ENCODE measurements at places on chromosomes 11 and 22.

DNA sequence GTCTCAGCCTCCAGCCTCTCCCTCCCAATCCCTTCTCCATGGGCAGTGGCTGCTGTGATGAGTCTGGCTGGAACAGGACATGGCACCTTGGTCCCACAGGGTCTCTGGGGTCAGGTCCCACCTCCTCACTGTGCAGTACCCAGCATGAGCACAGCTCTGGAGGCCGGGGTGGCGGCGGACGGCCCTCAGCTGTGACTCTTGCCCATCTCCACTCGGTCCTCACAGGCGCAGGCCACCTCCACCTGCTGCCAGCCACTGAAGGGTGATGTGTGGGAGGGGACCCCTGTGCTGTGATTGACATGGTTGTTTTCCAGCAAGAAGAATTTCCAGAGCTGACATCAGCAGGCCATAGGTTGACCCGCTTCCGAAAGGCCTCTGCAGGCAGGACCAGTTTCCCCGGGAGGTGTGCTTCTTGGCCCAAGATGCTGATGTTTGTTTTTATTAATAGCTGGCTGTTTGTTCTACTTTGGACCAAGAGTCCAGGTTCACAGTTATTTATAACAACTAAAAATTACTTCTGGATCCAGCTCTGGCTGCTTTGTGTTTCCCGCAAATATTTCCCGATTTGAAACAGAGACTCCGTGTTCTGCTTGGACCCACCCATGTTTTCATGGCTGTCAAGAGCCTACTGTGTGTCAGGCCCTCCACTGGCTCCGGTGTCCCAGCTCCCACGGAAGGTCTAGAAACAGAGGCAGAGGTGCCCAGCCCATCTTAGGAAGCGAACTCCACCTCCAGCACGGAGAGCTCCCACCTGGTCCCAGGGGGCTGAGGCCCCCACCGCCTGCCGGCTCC, 45.7 kb downstream of the SCUBE1 start:
- no peak for DNase-seq

GRCh38 chr11:128824191-128825049, 42.7 kb downstream of the KCNJ1 start:
- no peak for DNase-seq

GRCh38 chr11:56176318-56176717, at the start of gene OR5J2:
OR5J2 (plus strand) TSS chr11:56176618; CDS start chr11:56176618, 0 bp downstream.
- no peak for DNase-seq

DNA sequence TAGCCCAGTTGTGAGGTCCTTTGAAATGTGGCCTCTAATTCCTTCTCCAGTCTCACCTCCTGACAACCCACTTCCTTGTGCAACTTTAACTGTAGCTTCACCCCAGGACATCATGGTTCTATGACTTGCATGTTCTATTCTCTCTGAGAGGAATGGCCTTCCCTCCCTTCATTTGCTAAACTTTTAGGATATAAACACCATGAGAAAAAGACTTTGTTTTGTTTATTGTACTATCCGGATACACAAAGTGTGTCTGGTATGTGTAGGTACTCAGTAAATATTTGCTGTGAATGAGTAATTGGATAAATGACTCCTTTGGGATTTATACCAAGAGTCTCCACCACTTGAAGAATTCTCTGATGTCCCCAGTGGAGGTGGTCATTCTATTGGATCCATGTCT, 547.6 kb downstream of the INSC start:
- no peak for DNase-seq

DNA sequence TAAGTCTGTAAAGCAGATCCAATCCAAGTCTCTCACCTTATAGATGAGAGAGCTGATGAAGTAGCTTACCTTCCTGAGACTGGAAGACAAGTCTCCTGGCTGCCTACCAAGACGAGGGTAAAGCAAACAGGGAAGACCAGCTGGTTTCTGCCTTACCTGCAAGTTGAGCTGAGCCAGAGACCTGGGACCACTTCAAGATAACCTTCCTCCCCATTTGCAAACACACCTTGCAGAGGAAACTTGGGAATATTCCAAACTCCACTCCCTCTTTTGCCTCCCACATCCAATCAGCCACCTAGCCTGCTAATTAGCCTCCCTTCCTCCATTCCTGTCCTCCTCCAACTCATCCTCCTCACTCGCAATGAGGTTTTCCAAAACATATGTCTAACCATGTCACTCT, 23.4 kb upstream of the ROBO3 start:
- DNase-seq = peak; percentile 74

- no peak for DNase-seq
These were observed 24.9 kb downstream of the FDX1 start for GRCh38 chr11:110454609-110455008.

DNA sequence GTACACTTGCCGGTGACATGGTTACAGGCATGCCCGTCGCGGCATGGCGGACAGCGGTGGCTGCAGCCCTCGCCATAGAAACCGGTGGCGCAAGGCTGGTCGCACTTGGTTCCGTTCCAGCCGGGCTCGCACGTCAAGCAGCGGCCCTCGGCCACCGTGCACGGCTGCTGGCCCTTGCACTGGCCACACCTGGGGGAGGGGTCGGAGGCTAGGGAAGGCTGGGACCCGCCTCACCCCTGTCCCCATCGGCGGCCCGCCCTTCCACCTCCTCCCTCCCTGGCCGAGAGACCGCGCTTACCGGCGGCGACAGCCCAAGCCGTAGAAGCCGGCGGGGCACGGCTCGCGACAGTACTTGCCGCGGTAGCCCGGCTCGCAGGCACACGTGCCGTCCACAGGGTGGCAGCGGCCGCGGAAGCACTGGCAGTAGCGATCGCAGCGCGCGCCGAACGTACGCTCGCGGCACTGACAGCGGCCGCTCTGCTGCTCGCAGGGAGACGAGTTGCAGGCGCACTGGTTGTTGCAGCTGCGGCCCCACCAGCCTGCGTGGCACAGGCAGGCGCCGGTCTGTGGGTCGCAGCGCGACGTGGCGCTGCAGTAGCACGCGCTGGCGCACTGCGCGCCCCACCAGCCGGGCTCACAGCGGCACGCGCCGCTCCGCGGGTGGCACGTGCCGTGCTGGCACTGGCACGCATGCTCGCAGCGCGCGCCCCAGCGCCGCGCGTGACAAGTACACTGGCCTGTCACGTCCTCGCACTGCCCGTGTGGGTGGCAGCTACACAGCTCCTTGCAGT, 6.7 kb downstream of the SCARF2 start:
- peak; percentile 51 for DNase-seq

- DNase-seq = no peak
These were observed 3.2 kb upstream of the CACNA1I start for GRCh38 chr22:39567135-39567946.

DNA sequence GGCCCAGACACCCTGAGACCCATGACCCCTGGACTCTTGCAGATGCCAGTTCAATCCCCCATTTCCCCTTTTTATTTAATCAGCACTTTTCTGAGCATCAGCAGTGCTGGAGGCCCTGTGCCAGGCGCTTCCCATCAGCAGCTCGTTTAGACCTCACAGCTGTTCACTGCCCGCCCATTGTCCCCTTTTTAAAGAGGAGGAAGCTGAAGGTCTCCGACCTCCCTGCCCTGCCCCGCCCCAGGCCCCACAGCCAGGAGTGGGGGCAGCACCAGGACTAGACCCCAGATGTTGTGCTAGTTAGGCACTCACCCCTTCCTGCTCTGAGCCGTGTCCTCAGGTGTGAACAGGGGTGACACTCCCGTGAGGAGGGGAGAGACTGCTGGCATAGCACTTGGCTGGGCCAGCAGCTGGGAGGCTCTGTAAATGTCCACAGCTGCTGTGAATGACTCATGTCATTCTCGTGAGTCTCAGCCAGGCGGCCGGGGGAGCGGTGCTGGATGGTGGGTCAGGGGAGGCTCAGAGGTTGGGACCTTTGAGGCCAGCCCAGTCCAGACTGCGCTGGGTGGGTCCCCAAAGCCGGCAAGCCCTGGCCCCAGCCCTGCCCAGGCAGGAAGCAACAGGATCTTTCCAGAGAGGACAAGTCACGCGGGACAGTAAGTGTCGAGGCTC, 19.9 kb downstream of the EMID1 start:
- DNase-seq = no peak

DNA sequence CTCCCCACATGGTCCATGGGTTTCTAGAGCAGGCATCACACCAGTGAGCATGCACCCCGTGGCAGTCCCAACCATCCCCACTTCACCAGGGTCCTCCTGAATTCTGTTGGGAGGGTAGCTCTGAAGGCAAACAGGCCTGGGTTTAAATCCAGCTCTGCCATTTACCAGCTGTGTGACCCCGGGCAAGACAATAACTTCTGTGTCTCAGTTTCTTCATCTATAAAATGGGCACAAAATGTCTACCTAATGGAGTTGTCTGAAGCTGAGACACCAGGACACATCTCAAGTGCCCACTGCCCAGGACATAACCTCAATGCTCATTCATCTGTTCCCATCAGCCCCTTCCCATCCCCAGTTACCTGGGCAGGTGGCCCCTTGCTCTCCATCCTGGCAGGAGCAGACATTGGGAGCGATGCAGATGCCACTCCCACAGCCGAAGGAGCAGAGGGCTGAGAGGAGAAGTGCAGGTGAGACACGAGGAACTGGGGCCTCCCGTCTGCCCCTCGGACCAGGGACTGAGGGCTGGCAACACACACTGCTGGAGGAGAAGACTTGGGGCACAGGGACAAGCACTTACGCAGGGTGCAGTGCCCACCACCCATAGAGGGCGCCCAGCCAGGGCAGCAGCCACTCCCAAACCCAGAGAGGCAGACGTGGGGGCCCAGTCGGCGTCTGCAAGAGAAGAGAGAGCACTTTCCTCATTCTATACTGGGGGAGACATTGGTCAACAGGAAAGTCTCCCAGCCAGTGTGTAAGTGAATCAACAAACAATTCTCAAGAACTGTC, 4.0 kb downstream of the VWCE start:
- DNase-seq = no peak

DNA sequence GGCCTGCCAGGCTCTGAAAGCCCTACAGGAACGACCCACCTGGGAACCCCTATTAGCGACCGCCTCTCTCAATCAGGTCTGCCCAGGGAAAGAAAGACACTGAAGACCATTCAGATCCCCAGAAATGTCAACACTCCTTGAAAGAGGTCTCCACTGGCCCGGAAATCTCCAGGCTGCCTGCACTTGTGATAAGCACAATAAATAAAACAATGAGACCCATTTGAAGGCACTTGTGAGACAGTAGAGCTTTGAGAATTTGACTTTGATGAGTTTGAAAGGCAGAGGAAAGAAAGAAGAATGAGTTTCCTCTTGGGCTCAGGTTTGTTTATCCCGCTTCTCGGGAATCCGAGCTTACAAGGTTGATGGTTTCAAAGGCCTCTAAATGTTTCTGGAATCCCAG, 416.3 kb downstream of the BUD13 start:
- no peak for DNase-seq

- no peak for DNase-seq
These were observed 3.6 kb upstream of the TP53I11 start for GRCh38 chr11:44954051-44954906.

DNA sequence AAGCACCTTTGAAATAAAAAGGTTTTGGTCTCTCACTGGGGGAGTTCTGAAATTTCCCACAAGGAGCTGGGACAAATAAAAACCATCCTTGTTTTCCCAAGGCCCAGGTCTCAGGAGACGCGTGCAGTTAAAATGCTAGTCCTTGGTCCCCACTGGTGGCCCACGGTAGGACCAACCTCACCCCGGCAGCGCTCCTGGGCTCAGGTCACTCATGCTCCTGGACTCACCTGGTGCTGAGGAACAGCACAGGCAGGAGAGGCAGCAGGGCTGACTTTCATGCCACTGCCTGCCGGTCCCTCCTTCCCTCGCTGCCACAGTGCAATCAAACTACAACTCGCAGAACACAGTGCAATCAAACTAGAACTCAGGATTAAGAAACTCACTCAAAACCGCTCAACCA, 356.8 kb upstream of the CCDC179 start:
- no peak for DNase-seq

- no peak for DNase-seq
These were observed 1057.3 kb downstream of the OPCML start for GRCh38 chr11:132475026-132475425.

- no peak for DNase-seq
These were observed 68.9 kb upstream of the POU2AF2 start for GRCh38 chr11:111176603-111177002.

DNA sequence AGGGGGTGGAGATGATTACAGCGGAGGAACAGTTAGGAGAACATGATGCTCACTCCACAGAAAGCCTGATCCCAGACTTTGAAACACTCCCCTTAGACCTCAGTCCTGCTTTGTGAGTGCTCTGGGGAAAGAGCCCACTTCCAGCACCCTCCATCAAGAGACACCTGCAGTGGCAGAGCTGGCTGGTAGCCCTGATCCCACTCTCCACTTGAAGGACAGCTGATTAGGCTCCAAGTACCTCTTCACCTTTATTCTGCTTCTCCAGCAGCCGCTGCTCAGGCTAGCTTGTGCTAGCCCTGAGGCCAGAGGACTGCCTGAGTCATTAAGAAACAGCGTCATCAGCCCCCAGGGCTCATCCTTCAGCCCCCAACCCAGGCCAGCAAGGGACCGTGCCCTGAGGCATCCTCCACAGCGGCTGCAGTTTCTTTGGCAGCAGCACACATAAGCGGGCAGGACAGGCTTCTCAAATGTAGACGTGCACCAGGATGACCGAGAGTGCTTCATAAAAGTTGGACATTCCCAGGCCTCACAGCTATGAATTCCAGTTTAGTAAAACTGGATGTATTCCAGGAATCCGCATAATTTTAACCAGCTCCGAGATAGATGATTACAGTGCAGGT, 146.0 kb upstream of the TBCEL start:
- peak; percentile 99 for DNase-seq

GRCh38 chr22:33699176-33699575, 221.1 kb downstream of the LARGE1 start:
- no peak for DNase-seq

GRCh38 chr11:120712881-120713280, 201.3 kb downstream of the GRIK4 start:
- DNase-seq = no peak

DNA sequence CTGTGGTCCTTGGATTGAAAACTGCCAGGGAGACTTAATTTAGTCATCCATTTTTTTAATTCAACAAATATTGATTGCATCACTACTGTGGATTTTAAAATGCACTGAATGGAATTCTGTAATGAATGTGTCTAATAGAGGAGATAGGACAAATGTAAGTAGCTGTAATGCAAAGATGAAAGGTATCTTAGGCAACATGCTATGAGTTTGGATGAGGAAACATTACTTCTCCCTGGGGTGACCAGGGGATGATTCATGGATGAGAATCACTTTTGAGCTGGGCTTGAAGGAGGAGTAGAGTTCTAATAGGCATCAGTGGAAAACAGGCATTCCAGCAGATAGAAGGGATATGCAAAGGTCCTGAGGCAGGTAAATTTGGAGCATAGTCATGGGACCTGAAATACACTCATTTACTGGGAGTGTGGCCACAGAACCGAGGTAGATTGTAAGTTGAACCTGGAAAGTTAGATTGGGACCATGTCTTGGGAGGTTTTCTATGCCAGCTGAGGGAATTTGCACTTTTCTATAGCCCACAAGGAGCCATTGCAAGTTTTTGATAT, 43.4 kb downstream of the PKNOX2 start:
- DNase-seq = no peak

DNA sequence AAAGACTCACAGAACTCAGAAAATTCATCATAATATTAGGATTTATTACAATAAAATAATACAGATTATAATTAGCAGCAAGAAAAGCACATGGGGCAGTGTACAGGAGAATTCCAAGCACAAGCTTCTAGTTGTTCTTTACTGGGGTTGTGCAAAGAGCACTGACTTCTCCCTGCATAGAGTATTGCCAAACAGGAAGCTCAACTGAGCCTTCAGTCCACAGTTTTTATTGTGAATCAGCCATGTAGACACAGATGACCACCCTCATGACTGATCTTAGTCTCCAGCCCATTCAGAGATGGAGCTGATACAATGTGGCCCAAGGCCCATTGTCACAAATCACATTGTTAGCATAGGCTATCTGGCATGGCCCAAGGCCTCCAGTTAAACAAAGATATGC, 798.9 kb downstream of the KCNA4 start:
- DNase-seq = no peak
